ENCODE measurements at places on chromosomes 6 and 20. TPM values are rescaled to one million over a fixed set of nuclear protein-coding genes. Genes with fewer than 3 reads are reported as not detected.

DNA sequence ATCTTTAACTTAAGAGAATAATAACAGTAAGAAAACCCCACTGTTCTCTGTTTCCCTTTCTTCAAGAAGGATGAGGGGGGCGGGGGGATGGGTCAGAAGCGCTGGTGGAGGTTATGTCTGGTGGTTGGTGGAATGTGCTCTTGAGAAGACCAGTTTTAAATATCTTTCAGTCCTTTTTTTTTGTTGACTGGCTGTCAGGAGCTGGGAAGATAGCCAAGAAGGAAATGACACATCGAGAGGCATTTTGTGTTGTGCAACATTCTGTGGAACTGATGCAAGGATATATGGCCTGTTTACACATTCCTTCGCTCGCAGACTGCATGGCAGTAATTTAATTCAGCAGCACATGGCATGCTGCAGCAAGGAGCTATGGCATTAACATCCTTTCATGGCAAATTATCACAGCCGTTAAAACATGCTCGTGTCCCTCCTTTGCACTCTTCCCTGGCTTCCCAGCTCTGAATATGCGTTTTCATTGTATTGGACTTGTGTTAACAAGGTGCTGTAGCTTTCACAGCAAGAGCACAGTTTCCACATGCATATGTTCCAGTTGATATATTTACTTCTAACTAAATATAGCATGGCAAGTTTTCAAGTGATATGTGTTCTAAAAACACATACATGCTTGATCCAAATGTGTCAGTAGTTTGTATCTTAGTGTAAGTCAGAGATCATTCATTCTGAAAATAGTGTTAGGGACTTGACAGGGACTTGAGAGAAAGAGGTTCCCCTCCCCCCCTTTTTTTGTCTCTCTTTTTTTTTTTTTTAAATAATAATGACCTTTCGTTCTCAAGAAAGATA lies 68.2 kb upstream of the SUPT3H start:
- peak; percentile 72 for DNase-seq

DNA sequence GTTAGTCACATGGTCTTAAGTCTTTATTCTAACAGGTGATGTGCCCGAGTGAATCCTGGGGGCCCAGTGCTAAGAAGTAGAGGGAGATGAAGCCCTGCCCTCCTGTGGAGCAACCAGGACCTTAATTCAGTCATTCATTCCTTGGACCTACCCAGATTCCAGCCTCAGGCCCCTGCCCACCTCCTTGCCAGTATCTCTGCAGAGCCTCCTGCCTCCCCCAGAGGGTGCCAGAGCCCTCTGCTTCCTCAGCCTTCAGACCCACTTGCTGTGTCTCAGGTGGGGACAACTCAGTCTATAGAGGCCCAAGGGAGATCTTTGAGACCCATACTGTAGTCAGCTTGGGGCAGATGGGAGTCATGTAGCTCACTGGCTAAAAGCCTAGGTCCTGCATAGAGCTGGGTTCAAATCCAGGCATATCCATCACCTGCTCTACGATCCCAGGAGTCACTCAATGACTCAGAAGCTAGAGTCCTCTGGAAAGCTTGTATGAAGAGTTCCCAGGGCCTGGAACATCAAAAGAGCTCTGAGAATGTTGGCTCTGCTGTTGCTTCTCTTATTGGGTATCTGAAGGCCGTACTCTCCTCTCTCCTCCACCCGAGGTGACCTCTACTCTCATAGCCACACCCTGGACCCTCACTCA lies 3.9 kb upstream of the SIGLEC1 start:
- peak; percentile 42 for DNase-seq

The SGK2 gene
- total RNA-seq: 0.87 TPM

- no peak for DNase-seq
These were observed 40.7 kb downstream of the CPXM1 start for GRCh38 chr20:2759603-2760296.

- no peak for DNase-seq
These were observed 90.0 kb upstream of the TNFAIP3 start for GRCh38 chr6:137776786-137777686.

DNA sequence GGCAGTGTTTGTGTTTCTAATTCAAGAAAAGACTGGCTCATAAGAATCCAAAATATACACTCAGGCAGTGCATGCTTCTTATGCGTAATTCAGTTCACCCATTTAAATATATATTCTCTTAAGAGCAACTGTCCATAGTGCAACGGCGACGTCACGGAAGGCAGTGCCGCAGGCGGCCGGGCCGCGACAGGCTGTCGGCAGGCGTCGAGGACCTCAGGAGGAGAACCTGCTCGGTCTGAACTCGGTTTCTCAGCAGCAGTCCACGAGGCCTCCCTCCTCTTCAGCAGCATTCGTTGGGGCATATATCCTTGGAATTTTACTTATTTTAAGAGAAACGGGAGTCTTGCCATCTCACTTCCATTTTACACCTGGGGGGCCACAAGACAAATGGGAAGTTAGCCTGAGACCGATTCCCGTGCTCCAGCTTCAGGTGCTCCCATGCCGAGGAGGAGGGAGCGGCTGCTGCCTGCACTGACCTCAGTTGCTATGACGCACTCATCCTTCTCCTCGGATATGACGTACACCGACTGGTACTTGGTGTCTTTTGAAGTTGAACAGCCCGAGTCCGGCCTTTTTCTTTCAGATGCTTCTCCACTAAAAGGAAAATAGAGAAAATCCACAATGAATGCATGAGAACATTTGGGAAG lies 8.2 kb downstream of the DLL1 start:
- DNase-seq: no peak

The EBF4 gene
- 5.9 TPM for total RNA-seq

DNA sequence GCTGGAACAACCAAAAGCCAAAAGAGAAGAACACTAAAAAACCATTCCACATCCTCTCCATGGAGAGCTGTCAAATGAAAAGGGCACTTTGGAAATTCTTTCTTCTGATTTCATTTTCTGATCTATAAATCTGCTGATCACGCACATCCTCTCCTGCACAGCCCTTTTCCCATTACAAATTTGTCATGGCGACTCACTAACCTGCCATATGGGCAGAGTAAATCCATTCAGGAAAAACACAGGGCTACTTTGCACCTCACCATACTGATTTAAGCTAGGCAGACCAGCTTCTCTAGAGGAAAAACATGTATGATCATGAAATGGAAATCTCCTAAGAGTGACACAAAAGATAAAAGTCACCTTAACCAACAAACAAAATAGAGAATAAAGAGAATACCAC lies 26.0 kb downstream of the TOMM6 start:
- DNase-seq: no peak

- DNase-seq: peak; percentile 40
These were observed 137.6 kb downstream of the IMPG1 start for GRCh38 chr6:75934643-75935472.

The C6orf132 gene
- total RNA-seq: 0.29 TPM

GRCh38 chr6:124551711-124552233 lies 410.5 kb upstream of the RNF217 start:
- no peak for DNase-seq

The XKR7 gene
- total RNA-seq: not detected

GRCh38 chr20:50245498-50246366 lies 55.1 kb downstream of the CEBPB start:
- DNase-seq: no peak

- no peak for DNase-seq
These were observed 103.5 kb upstream of the HIVEP1 start for GRCh38 chr6:11908436-11909105.

DNA sequence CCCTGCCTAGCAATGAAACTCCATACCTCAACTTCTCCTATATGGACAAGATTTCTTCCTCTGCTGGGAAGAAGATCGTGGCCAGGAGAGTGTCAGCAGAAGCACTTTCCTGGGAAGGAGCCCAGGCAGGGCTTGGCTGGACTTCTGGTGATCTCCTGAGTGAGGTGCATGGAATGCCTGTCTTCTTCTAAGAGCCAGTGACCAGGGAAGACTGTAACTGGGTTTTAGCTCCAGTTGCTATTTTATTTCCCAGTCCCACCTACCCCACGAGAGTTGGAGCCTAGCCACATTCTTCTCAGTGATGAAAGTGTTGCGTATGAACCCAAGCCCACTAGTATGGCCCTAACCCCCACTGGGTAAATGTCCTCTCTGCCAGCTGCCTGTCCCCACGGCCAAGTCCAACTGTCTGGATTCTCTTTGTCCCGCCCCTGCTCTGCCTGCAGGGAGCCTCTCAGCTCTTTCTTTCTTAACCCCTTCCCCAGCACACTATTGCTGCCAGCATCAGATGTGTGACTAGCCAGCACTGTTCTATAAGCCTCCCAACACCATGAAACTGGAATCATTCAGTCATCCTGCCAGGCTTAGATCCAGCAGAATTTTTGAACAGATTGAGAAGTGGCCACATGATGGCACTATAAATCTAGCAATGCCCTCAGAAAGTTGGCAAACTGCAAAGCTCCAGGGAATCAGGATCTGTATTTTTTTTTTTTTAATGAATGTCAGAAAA lies 69.8 kb upstream of the FAM184A start:
- DNase-seq: peak; percentile 22

The PDYN gene
- not detected for total RNA-seq

- peak; percentile 49 for DNase-seq
These were observed 416 bp upstream of the POLR1H start for GRCh38 chr6:30060606-30061091.

The C4A gene
- total RNA-seq: 4.5 TPM

DNA sequence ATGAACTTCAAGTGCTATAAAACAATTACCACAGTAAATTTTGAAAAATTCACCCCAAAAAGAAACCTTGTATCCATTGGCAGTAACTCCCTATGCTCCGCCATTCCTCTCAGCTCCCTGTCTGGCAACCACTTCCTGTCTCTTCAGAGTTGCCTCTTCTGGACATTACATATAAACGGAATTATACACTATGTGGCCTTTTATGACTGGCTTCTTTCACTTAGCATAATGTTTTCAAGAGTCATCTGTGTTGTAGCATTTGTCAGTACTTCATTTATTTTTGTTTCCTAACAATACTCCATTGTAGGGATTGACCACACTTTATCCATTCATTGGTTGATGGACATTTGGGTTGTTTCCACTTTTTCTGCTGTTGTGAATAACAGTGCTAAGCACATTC lies 50.1 kb downstream of the CEP43 start:
- DNase-seq: no peak

DNA sequence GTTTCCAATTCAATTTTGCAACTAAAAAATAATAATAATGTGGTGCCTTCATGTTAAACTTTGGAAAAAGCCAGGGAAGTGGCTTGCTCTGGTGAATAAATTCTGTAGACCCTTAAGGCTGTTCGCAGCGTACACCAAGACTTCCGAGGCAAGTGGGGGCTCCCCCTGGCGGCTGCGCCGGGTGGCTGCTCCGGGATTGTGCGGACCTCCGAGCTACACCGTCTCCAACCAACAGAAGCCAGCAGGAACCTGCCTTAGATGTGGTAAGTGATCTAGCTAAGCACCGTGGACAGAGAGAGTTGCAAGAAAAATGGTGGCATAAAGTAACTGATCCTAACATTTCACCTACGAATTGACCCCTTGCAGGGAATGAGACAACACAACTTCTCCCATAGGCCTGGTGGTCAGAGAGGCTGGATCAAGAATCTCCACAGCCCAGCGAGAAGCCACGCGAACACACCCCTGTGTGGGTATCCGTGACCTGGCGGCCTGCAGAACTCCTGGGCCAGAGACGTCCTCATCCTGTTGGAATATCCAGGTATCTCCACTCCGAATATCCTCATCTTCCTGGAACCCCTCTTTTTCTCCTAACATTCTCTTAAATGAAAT lies 69.6 kb downstream of the TBXT start:
- DNase-seq: peak; percentile 65

- no peak for DNase-seq
These were observed 170.7 kb upstream of the MLN start for GRCh38 chr6:33974471-33974870.

DNA sequence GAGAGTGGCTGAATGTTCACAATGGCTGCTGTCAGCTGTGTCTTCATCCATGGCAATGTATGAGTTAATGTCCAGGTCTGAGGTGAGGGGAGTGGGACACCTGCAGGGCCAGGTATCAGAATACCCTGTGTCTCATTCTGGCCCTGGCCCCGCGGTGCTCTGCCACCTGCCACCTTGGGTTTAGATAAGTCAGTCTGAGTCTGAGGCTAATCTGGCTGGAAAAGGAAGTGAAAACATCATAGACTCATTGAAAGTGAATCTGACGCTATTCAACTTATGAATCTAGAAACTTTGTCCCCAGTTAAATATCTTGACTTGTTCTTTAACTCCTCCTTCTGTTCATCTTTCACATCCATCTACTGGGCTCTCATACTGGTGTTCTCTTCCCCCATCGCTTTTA lies 267.1 kb upstream of the JAG1 start:
- DNase-seq: no peak

DNA sequence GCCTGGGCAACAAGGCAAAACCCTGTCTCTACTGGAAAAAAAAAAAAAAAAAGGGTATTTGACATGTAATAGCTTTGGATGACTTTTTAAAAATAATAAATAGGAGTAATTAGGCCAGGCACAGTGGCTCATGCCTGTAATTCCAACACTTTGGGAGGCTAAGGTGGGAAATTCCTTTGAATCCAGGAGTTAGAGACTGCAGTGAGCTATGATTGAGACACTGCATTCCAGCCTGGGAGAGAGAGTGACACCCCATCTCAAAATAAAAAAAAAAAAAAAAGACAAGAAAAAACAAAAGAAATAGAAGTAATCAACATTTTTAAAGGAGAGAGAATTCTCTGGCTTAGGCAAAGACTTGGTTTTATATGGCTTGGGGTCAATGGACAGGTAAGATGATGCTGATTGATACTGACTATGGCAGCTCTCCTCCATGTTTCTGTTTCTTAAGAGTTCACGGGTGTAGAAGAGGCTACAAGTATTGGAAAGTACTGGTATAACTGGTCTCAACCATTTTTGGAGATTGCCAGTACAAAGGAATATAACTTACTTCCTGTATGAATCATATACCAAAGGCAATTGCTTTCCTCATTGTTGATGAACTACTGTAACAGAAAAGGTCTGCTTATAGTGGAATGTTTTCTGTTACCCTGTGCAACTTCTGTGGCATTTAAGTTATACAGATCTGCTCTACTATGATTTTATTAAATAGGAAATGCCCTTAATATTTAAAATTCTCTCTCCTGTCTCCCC lies 10.1 kb downstream of the MAP3K5 start:
- no peak for DNase-seq

Measured in activated CD4-positive, alpha-beta memory T cell treated with anti-CD3 and anti-CD28 coated beads for 36 hours (primary cell).